GDM1 (cell line): ENCODE measurements at places on chromosomes 4 and X.

- no peak for DNase-seq
Measured at GRCh38 chr4:1713003-1713851, 1.1 kb upstream of the SLBP start.

DNA sequence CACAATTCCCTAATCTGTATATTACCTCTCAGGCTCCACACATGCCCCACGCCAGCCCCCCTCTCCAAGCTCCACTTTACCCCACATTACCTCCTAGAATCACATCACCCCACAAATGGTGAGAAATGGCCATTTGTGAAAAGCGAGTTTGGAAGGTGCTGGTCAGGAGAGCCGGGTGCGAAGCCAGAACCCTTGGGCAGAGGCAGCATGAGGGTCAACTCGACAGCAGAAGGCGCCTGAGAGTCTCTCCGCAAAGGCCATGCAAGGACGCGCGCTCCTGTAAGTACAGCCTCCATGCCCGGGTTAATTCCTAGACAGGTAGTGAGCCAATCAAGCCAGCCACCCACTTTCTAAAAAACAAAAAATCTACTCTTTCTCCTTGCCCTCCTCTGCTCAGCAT, 42.4 kb downstream of the RHOXF2 start:
- DNase-seq = no peak

DNA sequence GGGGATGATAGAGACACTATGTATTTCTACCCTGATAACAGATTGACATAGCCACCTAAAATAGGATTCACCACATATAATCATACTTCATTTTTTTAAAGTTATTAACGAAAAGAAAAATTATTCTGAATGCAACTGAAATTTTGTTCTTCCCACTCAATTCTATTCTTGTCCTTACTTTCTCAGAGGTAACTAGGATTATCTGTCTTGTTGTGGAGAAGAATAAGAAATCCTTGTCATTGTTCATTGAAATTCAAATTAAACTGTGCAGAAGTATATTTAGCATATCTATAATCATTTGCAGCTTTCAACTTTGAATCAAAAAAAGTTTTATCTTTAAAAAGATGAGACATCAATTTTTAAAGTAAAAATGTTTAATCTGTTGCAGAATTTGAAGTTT, 40.4 kb upstream of the PRR27 start:
- DNase-seq = no peak

DNA sequence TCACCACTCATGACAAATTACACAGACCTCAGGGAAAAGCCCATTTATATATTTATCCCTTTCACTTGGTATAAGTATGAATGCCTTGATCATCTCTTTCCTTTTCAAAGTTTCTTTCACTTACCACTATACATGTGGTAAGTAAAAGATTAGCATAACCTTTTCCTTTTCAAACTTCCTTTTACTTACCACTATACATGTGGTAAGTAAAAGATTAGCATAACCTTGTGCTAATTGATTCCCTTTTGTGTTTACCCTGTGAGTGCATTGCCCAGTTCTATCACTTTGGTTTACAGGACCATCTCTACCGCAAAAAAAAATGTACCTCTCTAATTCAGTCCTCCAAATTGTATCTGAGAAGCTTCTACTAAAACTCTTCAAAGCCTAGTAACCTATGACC, 32.7 kb upstream of the TCEANC start:
- DNase-seq = no peak

- peak; percentile 4 for DNase-seq
Measured at GRCh38 chrX:57453901-57454300, 137.9 kb upstream of the ZXDB start.

- DNase-seq = no peak
Measured at GRCh38 chr4:107993969-107994368, 4.3 kb downstream of the HADH start.

GRCh38 chr4:14934704-14935390, 67.4 kb upstream of the CPEB2 start:
- DNase-seq = no peak

GRCh38 chr4:89021684-89022083, 35.3 kb downstream of the FAM13A start:
- DNase-seq = no peak

GRCh38 chr4:138138774-138139173, 103.4 kb downstream of the SLC7A11 start:
- DNase-seq = no peak

DNA sequence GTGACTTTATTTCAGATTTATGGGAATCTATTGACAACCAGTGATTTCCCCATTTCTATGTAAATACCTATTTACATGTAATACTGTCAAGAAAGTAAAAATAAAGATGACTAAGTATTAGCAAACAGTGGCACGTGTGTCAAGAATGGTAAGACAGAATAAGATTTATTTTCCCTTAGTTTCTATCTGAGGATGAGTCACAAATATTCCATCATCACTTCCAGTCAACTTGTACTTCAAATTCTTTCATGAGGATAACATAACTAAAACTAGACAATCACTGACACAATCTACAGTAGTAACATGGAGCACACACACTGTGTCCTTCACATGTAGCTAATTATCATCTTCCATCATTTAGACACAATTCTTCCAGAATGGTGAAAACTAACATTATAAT, 625.3 kb upstream of the PCDH7 start:
- DNase-seq = no peak

- DNase-seq = no peak
Measured at GRCh38 chr4:182717788-182718583, 199.2 kb downstream of the DCTD start.

GRCh38 chrX:9781941-9782340, 4.3 kb upstream of the SHROOM2 start:
- no peak for DNase-seq

- no peak for DNase-seq
Measured at GRCh38 chr4:5052726-5053425, 1.6 kb downstream of the STK32B start.

GRCh38 chrX:2933125-2933900, 4.2 kb upstream of the ARSD start:
- no peak for DNase-seq

GRCh38 chr4:20317424-20317985, 65.8 kb downstream of the SLIT2 start:
- DNase-seq = no peak

DNA sequence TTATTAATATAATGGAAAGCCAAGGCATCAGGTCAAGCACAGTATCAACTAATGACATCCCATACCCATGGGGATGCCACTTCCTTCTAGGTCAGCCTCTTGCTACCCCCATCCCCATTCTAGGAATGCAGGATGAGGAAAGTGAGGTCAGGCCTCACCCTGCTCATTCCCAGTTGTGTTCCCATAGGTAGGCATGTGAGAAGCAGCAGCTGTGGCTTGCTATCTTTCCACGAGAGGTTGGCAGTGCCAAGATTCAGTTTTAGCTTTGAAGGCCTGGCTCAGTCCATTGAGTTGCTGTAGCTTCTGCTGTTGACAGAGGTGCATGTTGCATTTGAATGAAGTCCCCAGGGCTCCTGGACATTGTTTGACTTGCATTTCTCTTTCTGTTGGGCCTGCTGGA, 15.5 kb downstream of the LONRF3 start:
- no peak for DNase-seq

- no peak for DNase-seq
Measured at GRCh38 chrX:11944501-11944900, 186.5 kb downstream of the MSL3 start.

GRCh38 chr4:945274-946102, 13.2 kb downstream of the TMEM175 start:
- DNase-seq = no peak

DNA sequence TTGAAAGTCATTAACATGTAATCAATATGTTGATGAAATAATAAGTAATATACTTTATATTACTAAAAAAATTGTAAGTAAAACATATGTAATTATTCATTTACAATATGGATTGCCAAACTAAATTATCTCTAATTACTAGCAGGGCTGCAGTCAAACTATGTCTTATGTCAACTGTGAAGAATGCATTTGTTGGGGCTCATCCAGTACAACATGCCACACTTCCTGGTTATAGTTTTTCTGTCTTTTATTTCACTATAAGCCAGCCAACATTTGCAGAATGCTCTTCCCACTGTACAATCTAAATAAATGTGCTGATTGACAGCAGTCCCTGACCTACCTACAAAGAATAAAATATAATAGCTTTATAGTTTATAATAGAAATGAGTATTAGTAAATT, 975.4 kb upstream of the NDST4 start:
- DNase-seq = no peak

GRCh38 chr4:33685939-33686338, 2558.4 kb downstream of the ARAP2 start:
- DNase-seq = no peak

- peak; percentile 93 for DNase-seq
Measured at GRCh38 chrX:49922291-49923241, at the start of gene CLCN5. CLCN5 (plus strand) TSS chrX:49922596; CDS start chrX:49925299, 2,703 bp downstream.

DNA sequence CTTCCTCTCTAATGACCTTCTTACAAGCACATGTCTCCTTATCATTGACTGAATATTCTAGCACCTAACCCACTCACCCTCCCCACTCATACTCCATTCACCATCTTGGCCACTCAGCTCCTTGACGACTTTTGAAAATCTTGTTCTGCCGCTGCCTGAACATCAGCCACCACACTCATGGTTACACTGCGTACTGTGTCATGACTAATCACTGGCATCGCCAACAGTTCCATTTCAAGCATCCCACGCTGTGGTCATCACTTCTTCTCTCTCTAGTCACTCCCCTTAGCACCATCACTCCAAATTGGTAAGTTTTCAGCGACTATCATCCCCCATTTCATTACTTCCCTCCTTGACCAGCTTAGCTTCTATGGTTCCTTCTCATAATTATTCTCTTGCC, 352.8 kb downstream of the MAPK10 start:
- no peak for DNase-seq

- peak; percentile 23 for DNase-seq
Measured at GRCh38 chr4:158513256-158513655, 8.4 kb upstream of the RXFP1 start.

- DNase-seq = no peak
Measured at GRCh38 chr4:7700665-7701064, 239.0 kb downstream of the AFAP1 start.

- no peak for DNase-seq
Measured at GRCh38 chr4:7753271-7753670, 186.4 kb downstream of the AFAP1 start.

GRCh38 chr4:172989984-172990820, 178.4 kb upstream of the GALNT7 start:
- no peak for DNase-seq

DNA sequence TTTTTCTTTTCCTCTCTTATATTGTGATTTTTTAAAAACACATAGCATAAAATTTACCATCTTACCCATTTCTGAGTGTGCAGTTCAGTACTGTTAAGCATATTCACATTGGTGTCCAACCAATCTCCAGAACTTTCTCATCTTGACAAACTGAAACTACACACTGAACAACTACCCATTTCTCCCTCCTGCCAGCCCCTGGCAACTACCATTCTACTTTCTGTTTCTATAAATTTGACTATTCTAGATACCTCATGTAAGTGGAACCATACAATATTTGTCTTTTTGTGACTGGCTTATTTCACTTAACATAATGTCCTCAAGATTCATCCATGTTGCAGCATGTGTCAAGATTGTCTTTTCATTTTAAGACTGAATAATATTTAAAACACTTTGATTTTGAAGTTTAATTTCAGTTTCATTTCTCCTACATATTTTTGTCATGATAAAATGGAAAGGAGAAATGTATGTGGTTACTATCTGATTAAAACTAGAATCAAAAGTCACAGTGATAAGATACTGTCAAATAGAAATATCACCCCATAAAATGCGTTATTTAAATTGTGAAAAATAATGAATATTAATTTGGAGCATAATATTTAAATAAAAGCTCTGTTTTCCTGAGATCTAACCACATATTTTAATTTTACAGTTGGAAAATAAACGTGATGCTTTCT, 122.8 kb downstream of the DIPK2B start:
- no peak for DNase-seq

DNA sequence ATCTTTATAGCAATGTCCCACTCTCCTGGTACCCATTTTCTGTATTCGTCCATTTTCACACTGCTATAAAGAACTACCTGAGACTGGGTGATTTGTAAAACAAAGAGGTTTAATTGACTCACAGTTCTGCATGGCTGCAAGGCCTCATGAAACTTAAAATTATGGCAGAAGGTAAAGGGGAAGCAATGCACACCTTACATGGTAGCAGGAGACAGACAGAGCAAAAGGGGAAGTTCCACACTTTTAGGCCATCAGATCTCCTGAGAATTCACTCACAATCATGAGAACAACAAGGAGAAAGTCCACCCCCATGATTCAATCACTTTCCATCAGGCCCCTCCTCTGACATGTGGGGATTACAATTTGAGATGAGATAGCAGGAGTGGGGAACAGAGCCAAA, 49.7 kb downstream of the TMLHE start:
- DNase-seq = no peak

DNA sequence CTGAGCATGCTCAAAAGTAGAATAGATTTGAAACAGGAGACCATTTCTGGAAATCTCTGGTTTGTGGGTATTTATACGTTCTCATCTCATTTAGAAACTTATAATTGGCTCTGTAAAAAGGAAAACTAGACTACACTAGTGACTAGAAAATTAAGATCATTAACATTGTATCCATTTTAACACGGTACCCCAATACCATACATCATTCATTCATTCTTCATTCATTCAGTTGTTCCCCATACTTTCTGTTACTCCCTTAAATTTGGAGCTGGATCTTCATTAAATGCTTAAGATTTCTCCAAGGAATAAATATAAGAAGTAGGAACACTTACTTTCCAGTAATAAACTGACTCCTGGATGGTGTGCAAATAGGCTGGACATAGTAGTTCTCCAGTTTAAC, 1.3 kb downstream of the ARSJ start:
- no peak for DNase-seq
